ENCODE measurements at places on chromosomes 13 and 19. TPM values are rescaled to one million over a fixed set of nuclear protein-coding genes. Genes with fewer than 3 reads are reported as not detected.

DNA sequence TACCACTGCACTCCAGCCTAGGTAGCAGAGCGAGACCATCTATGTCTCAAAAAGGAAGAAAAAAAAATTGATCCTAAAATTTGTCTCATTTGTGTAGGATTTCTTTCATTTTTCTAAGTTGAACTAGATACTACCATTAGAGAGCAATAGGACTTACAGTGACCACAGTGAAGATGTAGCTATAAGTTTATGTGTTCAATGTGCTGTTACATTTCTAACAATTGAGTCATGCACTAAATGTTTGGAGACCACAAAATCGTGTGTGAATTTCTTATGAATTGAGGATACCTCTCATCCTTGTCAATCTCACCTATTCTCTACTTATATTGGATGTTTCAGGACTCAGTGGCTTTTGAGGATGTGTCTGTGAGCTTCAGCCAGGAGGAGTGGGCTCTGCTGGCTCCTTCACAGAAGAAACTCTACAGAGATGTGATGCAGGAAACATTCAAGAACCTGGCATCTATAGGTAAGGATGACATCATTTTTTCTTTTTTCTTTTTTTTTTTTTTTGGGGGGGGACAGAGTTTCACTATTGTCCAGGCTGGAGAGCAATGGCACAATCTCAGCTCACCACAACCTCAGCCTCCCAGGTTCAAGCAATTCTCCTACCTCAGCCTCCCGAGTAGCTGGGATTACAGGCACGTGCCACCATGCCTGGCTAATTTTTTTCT lies 12.8 kb downstream of the ZNF791 start:
- H3K27ac ChIP-seq: no peak overlapping the region
- H3K4me1 ChIP-seq: no peaks in the 10 kb centered on the region
- peaks cover 31% of the 10 kb centered on the region for H3K36me3 ChIP-seq
- DNase-seq: no peak

The BCAM gene
- polyA plus RNA-seq: 140 TPM

The ONECUT3 gene
- not detected for polyA plus RNA-seq

DNA sequence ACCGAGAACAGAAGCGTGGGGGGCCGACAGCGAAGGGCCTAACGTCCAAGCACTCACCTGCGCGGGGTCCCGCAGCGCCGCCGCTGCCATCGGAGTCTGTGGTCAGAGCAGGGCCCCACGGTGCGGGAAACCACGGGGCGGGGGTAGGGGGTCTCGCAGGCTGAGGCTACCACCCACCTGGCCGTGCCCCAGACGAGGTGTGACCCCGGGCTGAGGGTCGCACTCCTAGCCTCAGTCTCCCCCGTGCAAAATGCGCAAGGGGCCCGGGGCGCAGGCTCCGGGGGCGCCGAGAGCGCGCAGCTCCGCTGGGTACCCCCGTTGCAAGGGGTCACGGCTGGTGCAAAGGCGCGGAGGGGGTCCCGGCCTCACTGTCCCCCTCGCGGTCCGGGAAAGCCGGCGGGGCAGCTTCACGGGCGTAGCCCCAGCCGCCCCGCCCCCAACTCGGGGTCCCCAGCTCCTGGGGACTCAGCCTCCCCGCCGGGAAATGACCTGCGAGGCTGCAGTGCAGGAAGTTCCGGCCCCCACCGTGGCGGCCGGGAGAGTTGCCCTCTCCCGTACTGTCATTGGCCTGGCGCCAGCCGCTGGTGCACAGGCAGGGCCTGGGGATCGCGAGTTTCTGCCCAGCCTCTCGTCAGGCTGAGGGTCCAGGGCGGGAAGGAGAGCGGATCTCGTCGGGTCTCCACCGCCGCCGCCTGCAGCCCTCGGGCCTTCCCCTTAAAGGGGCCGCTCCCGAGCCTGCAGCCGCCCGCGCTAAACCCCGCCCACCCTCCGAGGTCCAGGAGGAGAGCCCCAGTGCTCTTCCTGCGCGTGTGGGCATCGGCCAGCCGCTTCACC lies at the start of gene ZNF792:
Gene ZNF792 (minus strand): TSS at position 657 of the 834 bp plus-strand sequence. CDS start 567 bp downstream, at position 90.
- peak within 1 kb of the TSS; percentile 53 for H3K27ac ChIP-seq
- peak within 1 kb of the TSS; percentile 98 for H3K4me3 ChIP-seq
- H3K4me1 ChIP-seq: peaks cover 5% of the 10 kb centered on the region

DNA sequence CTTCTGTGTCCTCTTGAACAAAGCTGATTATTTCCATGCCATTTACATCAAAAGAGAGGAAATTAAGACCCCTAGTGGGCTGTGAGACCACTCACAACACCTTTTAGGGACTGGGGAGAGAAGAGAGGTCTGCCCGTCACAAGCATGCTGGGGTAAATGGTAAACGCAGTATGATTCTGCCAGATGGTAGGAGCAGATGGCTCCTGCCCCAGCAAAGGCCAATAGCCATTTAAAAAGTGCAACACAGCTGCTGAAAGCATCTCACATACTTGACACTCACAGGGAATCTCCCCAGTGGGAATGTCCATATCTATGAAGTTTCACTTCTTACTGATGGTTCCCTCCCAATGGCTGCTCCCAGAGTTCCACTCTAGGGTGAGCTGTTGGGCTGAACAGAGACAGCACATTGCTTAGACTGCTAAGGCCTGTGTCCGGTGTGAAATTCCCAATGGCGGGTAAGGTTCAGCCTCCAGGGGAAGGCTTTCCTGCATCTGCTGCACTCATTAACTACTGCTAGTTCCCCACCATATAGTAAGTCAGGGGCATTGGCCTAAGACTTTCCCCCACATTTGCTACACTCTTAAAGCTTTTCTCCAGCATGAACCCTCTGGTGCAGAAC lies 7.4 kb downstream of the ZNF671 start:
- no peaks in the 10 kb centered on the region for H3K27me3 ChIP-seq
- H3K27ac ChIP-seq: no peak overlapping the region
- H3K36me3 ChIP-seq: peaks cover 24% of the 10 kb centered on the region

GRCh38 chr13:95231393-95231792 lies 69.9 kb downstream of the ABCC4 start:
- H3K27ac ChIP-seq: no peak overlapping the region
- H3K36me3 ChIP-seq: no peaks in the 10 kb centered on the region
- no peaks in the 10 kb centered on the region for H3K27me3 ChIP-seq
- no peak overlapping the region for H3K4me3 ChIP-seq
